Right hindlimb (tissue), 1 donor: ENCODE measurements at places on chromosomes 7 and 10.
A peak's percentile ranks its signal among the peaks of the same experiment; 100 is the strongest.

GRCh38 chr7:81439591-81439990 lies 330.3 kb downstream of the HGF start:
- DNase-seq: no peak

DNA sequence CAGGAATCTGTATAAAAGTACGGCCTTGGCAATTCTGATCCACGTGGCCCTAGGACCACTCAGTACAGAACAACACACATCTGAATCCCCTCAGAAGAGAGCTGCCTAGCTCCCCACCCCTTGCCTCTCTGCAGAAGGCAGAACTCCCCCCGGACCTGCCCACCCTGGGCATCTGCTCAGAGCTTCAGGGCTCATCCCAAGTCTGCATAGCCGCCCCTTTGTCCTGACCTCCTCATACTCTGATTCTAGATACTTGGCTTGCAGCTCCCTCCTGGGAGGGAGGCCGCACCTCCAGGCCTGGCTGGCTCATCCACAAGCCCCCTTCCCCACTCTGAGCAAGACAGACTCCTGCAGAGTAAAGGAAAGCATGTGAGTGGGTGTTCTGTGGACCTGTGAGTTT lies 49.6 kb downstream of the GRID1 start:
- DNase-seq: no peak

- DNase-seq: no peak
Measured at GRCh38 chr10:48215486-48216203, 58.9 kb downstream of the FRMPD2 start.

DNA sequence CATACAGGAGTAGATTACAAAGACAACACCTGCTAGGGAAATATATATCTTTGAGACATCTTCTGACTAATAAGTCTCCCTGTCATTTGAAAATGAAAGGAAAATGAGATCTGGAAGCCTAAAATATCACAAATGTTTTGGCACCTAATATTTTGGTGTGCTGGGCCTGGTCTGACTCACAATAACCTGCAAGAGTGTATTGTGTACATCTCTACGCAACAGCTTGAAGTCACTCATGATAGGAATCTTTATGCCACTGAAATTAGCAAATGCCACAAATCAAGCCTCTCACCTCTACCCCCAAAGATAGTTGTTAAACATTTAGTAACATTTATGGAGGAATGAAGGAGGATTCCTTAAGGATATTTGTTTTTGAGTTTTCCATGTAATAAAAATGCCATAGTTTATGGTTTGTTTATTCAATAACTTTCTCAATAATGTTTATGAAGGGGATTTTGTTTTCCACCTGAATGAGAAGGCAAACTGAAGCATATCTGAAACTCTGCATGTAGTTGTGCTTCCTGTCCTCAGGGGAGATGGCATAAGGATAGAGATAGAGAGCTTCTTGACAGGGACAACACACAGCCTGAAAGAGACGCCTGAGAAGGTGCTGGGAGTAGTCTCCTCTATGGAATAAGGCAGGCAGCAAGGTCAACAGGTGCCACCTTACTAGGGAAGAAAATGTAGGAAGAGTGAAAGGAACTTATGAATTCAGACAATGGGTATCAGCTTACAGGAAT lies 197.4 kb downstream of the AHR start:
- no peak for DNase-seq

- DNase-seq: no peak
Measured at GRCh38 chr7:131057794-131058070, 269.9 kb upstream of the MKLN1 start.

- no peak for DNase-seq
Measured at GRCh38 chr10:61907011-61907410, 5.5 kb downstream of the ARID5B start.

DNA sequence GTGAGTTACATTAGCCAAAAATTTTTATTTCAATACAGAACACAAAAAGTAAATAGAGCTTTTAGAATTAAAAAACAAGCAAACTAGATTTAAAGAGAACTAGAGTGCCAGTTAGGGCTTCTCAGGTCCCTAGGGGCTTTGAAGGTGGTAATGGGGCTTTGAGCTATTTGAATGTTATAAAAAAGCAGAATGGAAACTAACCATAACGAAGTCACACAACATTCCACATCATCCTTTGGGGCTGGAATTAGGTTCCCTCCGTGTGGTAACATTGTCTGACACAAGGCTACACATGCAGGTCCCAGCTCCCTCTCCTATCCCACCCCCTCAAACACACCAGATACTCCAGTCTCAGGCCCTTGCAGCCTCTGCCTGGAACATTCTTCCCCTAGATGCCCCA lies 15.3 kb downstream of the JAZF1 start:
- DNase-seq: no peak

GRCh38 chr10:9103301-9103700 lies 1048.8 kb downstream of the GATA3 start:
- no peak for DNase-seq

DNA sequence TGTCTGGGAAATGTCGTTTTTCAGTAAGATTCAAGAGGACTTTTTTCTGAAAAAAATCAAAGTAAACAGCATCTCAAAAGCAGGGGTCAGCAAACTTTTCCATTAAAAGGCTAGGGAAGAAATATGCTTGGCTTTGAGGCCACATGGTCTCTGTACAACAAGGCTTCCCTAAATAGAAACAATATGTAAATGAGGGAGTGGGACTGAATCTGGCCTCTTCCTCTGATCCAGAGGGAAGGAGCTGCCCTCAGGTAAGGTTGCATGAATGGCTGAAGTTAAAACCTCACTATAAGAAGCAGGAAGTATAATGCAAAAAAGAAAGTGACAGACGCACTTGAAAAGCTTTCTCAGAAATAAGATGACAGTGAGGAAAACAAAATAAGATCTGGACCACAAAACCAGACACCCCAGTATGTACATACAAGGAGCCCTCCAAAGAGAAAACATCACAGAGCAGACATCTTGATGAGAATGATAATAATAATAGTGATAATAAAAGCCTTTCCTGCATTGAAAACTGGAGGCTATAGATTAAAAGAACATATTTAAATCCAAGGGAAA lies 115.2 kb downstream of the PLXNA4 start:
- no peak for DNase-seq

DNA sequence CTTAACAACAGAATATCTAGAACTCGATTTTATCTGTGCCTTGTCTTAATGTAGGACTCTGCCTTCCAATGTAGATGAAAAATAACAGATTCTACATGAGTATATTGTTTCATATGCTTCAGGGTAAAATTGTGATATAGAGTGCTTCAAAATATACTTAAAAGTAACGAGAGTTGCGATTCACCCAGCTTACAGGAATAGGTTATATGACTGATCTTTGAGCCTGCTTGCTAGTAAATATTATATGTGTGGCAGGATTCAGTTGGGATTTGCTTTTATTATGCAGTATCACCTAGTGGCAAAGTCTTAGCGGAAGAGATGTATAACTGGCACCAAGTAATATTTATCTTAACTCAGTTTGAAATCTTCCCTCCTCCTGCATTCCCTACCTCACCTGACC lies 183.3 kb downstream of the SEMA3E start:
- no peak for DNase-seq

- peak; percentile 23 for DNase-seq
Measured at GRCh38 chr10:132389433-132390169, 7.4 kb upstream of the PWWP2B start.

DNA sequence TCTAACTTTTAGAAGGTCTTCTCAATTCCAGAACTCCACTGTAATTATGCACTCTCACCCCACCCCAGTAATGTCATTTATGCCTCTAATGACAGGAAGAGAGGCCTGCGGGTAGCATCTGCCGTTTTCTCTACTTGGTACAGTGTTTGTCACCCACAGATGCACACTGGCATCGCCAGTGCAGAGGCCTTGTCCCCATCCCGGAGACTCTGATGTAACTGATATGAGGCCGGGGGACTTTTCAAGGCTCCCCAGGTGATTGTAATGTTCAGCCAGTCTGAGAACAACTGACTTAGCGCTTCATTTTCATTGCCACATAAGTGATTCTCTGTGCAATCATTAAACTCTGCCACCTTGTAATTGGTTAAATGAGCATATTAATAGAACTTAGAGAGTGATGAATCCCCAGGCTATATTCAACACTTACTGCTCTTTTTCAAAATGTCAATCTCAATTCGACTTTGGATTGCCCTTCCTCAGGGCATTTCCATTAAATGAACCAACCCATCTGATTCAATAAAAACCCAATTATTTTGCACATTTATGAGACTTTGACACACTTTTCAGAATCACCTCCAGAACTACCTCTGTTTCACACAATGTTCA lies 113.2 kb downstream of the HERPUD2 start:
- DNase-seq: no peak

- DNase-seq: no peak
Measured at GRCh38 chr7:116942504-116942903, 10.8 kb upstream of the ST7 start.

DNA sequence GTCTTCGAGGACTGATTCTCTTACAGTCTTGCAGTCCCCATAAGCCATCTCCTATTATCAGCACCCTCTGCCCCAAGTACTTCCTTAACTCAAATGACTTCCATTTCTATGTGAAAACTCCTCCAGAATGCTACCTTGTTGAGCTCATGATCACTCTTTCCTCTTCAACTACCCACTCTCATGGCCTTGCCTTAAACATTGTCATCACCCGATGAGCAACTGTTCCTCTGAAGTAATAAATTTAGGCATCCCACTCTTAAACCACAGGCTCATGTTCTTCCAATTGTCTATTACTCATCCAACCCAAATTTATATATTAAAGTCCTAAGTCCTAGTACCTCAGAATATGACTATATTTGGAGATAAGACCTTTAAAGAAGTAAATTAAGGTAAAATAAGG lies 152.9 kb downstream of the C1GALT1 start:
- no peak for DNase-seq

DNA sequence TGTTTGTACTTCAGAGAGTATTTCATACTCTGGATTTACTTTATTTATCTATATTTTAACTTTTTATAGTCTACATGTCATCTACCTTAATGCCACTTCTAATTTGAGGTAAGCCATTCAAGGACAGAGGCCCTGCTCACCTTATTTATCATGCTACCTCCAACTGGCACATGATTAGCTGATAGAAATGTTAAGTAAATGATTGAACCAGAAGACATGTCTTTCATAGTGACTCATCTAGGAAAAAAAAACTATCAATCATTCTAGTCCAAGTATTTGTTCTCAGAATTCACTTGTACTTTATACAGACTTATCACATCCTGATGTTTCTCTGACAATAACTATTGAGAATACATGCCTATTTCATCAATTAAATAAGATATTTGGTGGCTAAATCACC lies 856.3 kb downstream of the XPNPEP1 start:
- no peak for DNase-seq

GRCh38 chr10:85152496-85152895 lies 824.1 kb downstream of the CCSER2 start:
- DNase-seq: no peak

- DNase-seq: peak; percentile 60
Measured at GRCh38 chr10:12350167-12350872, 973 bp downstream of the CAMK1D start.

DNA sequence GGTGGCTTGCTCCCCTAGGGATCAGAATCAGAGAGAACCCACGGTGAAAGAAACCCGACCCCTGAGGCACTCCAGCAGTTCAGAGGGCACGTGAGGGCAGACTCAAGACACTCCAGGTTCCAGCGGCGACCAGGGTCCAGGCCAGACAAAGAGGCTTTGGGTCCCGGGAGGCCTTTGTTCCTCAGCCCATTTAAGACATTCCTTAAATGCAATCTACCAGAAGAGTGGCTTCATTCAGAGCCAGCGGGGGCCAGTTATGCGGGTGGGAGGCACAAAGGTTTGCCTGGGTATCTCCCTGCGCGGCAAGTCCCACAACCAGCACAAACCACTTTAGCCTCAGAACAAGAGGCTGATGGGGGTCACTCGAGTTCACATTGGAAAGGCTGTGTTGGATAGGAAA lies 53.6 kb downstream of the AFAP1L2 start:
- DNase-seq: no peak

DNA sequence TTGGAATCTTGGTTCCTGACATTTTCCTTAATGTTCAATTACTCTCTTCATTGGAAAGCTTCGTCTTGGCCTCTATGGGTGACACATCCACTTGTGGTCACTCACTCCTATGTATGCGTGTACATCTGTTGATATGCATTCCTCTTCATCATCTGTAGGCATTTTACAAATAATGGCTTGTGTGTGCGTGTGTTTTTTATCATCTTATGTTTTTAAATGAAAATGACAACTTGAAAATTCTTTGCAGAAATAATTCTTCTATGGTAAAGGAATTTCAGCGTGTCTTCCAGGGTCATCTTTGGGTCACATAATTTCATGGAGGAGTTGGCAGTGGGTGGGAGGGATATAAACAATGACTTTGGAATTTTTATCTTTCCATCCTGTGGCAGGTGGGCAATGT lies 925.1 kb downstream of the LRMDA start:
- DNase-seq: no peak

DNA sequence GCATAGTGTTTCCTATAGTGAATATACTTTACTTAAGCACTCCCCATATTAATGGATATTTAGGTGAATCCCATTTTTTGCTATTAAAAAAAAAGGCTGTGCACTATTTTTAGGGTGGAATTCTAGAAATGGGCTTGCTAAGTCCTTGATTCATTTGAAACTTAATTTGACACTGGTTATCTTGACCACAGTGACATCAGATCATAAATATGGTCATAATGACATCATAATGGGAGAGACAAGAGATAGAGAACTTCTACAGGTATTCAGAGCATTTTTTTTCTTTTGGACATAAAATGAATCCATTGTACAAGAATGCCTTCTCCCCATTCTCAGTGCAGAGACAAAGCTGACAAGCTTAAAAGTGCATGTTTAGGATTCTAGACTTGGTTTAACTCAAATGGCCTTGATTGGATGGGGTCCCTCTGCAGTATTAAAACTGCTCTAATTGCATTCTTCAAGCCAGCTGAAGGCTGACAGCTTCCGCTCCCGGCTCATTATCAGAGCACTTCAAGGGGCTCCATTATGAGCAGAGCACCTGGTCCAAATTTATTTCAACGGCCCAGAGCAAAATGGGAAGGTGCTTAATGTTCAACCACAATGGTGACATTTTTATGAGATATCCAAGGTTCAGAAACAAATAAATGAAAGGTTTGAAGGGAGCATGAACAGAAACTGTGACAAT lies 104.8 kb downstream of the JAZF1 start:
- no peak for DNase-seq

- no peak for DNase-seq
Measured at GRCh38 chr7:1231214-1232102, 1.2 kb upstream of the UNCX start.
